Caudate nucleus (tissue), 63 donors: ENCODE measurements at places on chromosomes 13 and 19.

- no peak for DNase-seq
These were observed 20.0 kb upstream of the WDFY2 start for GRCh38 chr13:51564252-51564651.

GRCh38 chr13:32629313-32629712, 43.1 kb downstream of the PDS5B start:
- no peak for DNase-seq

GRCh38 chr19:47112166-47112996, 1.2 kb downstream of the ZC3H4 start:
- DNase-seq = peak; percentile 80

DNA sequence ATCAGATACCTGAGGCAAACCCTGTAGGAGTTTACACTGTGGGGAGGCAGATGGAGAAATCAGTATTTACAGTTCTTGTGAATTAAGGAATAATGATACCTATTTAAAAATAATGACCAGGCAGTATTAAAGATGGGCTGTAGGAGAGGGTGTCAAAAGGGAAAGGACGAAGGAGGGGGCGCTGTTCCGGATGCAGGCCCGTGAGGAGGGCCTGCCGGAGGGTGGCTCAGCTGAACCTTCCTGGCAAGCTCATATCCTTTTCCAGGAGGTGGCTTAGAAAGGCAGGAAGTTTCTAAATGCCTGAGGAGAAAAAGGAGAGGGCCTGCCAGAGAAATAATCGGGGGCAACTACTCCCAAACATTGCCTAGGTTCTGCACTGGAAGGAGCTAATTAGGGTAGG, 46.6 kb downstream of the MBNL2 start:
- DNase-seq = no peak

DNA sequence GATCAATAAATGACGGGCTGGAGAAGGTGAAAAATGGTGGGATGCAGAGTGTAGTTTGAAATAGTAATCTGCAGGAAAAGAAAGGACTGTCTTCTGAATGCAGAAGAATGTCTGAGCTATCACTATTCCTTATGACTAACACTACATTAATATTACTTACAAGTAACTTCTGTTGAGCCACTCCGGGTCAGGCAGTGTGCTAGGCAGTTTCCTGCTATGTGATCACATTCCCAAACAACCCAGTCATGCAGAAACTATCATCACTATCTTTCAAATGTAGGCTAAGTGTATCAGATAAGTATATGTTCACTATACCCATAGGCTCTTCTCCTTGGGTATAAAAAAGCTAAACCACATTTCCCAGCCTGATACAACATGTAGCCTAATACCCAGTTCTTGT, 6.6 kb downstream of the ZNF599 start:
- no peak for DNase-seq

DNA sequence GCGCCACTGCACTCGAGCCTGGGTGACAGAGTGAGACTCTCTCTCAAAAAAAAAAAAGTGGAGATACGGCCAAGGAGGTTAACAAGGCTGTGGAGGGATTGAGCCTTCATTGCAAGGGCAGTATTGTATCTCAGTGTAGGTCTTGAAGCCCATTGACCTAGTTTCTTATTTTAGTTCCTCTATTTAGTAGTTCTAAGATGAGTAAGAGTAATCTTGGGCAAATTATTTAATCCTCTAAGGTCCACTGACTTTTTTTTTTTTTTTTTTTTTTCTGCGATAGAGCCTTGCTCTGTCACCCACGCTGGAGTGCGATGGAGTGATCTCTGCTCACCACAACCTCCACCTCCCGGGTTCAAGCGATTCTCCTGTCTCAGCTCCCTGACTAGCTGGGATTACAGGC, 14.3 kb upstream of the ILF3 start:
- no peak for DNase-seq
